Mesangial cell (primary cell): ENCODE measurements at places on chromosomes 2 and 18. TPM values are rescaled to one million over a fixed set of nuclear protein-coding genes. Genes with fewer than 3 reads are reported as not detected.

The REG3G gene
- total RNA-seq: not detected in 2 replicates

The LYPD6 gene
- total RNA-seq: 2.9 and 5.9 TPM in 2 replicates

The TRIM54 gene
- not detected in 2 replicates for total RNA-seq

The NFATC1 gene
- total RNA-seq: 2.0 and 3.2 TPM in 2 replicates

The ERMN gene
- not detected in 2 replicates for total RNA-seq
